Natural killer cell treated with Interleukin-12 subunit alpha and Interleukin-12 subunit beta and Interleukin-15 and Interleukin-18, amount 100 ng/mL, for 72 hours (primary cell): ENCODE measurements at places on chromosomes 5 and 9. TPM values are rescaled to one million over a fixed set of nuclear protein-coding genes. Genes with fewer than 3 reads are reported as not detected.

DNA sequence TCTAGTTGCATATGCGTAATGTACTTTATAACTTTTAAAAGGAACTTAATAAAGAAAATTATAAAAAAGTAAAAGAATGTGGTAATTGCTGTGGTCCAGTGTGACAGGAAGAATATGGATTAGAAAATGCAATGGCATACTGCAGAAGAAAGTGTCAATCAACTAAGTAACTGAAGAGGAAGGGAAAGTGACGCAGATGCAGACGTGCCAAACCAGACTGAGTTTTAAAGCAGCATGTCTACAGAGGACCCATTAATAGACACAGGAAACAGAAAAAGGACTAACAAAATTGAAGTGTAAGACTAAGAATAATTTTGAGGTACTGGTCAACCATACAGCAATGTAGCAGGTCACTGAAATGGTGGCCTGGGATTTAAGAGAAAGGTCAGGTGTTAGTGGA is 73.3 kb downstream of the DPYSL3 start:
- no peaks in the 10 kb centered on the region for H3K4me1 ChIP-seq
- H3K27me3 ChIP-seq, result peaks cover 46% of the 10 kb centered on the region
- H3K27ac ChIP-seq, result no peak overlapping the region
- H3K4me3 ChIP-seq, result no peak overlapping the region
- no peaks in the 10 kb centered on the region for H3K36me3 ChIP-seq

- H3K36me3 ChIP-seq, result peaks cover 6% of the 10 kb centered on the region
- no peak overlapping the region for H3K27ac ChIP-seq
- no peaks in the 10 kb centered on the region for H3K4me1 ChIP-seq
- H3K27me3 ChIP-seq, result peaks cover 30% of the 10 kb centered on the region
- no peak overlapping the region for H3K4me3 ChIP-seq
Observed at GRCh38 chr5:171762903-171763302, 22.7 kb upstream of the SMIM23 start.

SLC25A2 gene
- total RNA-seq, result 2.2 TPM

DNA sequence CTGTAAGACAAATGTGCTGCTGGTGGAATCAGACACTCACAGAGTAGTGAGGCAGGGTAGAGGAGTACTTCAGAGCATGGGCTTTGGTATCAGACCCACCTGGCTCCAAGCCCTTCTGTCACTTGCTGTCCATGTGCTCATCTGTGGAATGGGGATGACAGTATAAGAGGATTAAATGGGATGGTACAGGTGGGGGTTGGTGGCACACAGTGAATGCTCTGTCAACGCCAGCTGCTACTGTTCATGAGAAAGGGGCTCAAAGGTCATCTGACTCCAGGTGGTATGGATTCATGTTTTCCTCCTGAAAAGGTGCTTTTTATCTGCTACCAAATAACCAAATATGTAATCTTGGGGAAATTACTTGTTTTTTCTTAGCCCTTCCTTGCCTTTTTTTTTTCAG is 23.0 kb upstream of the PPARGC1B start:
- no peak for DNase-seq
- no peaks in the 10 kb centered on the region for H3K4me1 ChIP-seq
- H3K36me3 ChIP-seq, result no peaks in the 10 kb centered on the region
- H3K27ac ChIP-seq, result no peak overlapping the region
- peaks cover 63% of the 10 kb centered on the region for H3K27me3 ChIP-seq
